ENCODE measurements at places on chromosomes 5 and 9. TPM values are rescaled to one million over a fixed set of nuclear protein-coding genes. Genes with fewer than 3 reads are reported as not detected.

DNA sequence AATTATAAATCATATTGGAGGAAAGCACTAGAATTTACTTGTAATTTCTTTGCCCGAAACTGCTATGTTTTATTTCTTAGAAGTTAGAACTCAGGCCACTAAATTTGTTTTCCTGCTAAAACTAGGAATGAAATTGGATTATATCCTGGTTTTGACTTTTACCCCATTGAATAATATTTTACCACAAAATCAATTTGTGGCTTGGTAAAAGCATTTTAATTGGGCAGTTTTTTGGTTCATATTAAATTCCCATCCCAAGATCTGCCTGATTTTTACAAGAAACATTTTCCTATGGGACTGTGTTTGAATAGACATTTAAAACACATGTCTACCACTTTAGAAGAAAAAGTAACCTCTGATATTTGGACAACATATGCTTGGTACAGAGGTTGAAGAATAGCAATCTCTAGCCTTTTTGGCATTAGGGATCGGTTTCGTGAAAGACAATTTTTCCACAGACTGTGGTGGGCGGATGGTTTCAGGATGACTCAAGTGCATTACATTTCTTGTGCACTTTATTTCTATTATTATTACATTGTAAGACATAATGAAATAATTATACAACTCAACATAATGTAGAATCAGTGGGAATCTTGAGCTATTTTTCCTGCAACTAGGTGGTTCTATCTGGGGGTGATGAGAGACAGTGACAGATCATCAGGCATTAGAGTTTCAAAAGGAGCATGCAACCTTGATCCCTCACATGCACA is 565.6 kb downstream of the PRR16 start:
- no peak for DNase-seq

- no peak for DNase-seq
These were observed 57.1 kb upstream of the GLRX start for GRCh38 chr5:95879661-95880060.

GRCh38 chr9:35882996-35883395 is 12.8 kb upstream of the OR13J1 start:
- no peak for DNase-seq

GRCh38 chr9:124478354-124478753 is 28.1 kb downstream of the ADGRD2 start:
- no peak for DNase-seq

DNA sequence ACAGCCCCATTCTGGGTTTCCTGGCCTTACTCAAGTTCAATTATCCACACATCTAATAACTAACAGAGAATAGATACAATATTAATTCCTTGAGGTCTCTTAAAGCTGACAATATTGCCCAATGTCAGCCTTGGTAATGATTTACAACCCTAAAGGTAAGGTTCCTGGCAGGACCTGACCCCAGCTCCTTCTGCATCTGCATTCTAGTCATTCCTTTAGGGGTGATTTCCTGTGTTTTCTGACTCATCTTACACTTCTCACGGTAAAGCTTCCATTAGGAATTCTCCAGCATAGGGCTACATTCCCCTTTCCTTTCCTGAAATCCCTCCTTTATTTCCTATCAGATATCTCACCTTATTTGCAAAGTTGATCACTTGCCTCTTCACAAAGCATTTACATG is 9.3 kb downstream of the HAVCR1 start:
- DNase-seq: peak; percentile 17

GRCh38 chr9:76423216-76424177 is 29.3 kb upstream of the RFK start:
- DNase-seq: no peak

GRCh38 chr9:89915187-89915586 is 310.4 kb downstream of the GADD45G start:
- no peak for DNase-seq

- no peak for DNase-seq
These were observed 144.4 kb upstream of the IFNE start for GRCh38 chr9:21626493-21626892.

DNA sequence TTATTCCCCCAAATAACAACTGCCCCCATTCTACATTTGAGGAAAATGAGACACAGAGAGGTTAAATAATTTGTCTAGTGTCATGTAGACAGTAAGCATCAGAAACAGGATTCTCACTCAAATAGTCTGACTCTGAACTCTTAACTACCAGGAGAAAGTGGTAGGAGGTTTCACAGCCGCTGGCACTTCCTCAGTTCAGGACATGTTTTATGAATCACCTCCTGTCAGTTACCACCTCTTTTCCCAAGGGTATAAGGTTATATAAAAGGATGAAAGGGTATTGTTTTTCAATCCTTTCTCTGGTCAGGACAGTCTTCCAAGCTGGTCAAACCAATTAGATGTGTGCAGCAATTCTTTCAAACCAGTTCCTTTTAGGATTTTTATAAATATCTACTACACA is 52.1 kb downstream of the TSSK1B start:
- DNase-seq: no peak

- peak; percentile 87 for DNase-seq
These were observed 40.7 kb upstream of the CLPTM1L start for GRCh38 chr5:1385395-1386273.

DNA sequence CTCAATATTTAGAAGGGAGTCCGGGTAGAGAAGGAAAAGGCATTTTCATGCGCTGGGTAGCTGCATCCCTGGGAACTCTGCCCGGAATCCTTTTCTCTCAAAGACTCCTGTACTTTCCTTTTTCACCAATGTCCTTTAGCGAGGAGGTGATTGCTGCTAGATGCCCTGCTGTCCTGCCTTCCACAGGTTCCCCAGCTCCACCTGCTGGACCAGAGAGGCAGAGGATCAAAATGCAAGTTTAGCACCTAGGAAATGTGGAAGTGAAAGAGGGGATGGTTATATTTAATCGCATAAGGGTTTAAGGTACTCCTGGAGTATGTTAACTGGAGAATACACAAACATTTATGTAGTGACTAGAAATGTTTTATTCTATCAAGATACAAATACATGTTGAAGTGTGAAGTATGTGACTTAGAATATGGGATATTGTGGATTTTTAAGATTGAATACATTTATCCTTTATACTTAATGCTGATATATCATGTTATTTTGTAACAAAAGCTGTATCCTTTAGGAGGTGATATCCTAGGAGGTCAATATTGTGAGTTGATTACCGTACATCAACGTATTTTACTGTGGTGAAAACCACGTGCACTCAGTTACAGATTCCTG is 145.7 kb downstream of the ARHGAP26 start:
- DNase-seq: peak; percentile 34

- no peak for DNase-seq
These were observed 166.0 kb downstream of the HMHB1 start for GRCh38 chr5:143977891-143978461.

GRCh38 chr5:170444969-170445505 is 55.9 kb upstream of the KCNMB1 start:
- DNase-seq: no peak

GRCh38 chr5:14678773-14679334 is 14.3 kb downstream of the OTULIN start:
- no peak for DNase-seq

PRLR gene
- total RNA-seq: 9.3 TPM

SH3RF2 gene
- 106 TPM for total RNA-seq

ZNF366 gene
- 3.1 TPM for total RNA-seq

C5orf58 gene
- total RNA-seq: 0.52 TPM

MTX3 gene
- 17.0 TPM for total RNA-seq

CATSPER3 gene
- 1.0 TPM for total RNA-seq

IFNA10 gene
- total RNA-seq: not detected

ABLIM3 gene
- 15.1 TPM for total RNA-seq

Measured in mucosa of gallbladder (tissue), 1 donor.